ENCODE measurements at places on chromosomes 5 and 9.

- no peak for DNase-seq
Observed at GRCh38 chr9:115295734-115296133, 177.8 kb upstream of the TNC start.

DNA sequence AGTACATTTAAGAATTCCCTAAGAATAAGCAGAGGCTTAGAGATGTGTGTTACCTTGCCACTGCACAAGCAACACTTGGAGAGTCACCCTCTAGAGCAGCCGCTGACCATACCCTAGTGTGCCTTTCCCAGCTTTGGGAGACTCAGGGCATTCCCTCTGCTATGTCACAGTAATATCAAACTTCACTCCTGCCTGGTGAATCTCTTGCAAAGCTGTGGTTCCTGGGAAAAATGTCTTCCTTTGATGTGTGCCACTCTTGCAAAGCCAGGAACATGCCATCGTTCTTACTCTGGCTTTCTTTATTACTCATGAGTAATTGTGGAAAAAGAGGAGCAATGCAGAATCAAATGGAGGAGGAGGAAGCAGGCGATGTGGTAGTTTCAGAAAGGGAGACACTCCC, 173.2 kb downstream of the CCDC192 start:
- no peak for DNase-seq

GRCh38 chr9:113139225-113139829, 11.5 kb upstream of the SLC31A2 start:
- DNase-seq = no peak

- no peak for DNase-seq
Observed at GRCh38 chr9:123414936-123415930, 59.2 kb downstream of the CRB2 start.

GRCh38 chr9:105341434-105342146, 97.1 kb downstream of the SLC44A1 start:
- no peak for DNase-seq

- DNase-seq = no peak
Observed at GRCh38 chr9:6239694-6240093, 24.1 kb downstream of the IL33 start.

- no peak for DNase-seq
Observed at GRCh38 chr9:136254381-136255165, 9.0 kb upstream of the QSOX2 start.

- DNase-seq = no peak
Observed at GRCh38 chr9:84598921-84599636, 70.5 kb upstream of the NTRK2 start.

DNA sequence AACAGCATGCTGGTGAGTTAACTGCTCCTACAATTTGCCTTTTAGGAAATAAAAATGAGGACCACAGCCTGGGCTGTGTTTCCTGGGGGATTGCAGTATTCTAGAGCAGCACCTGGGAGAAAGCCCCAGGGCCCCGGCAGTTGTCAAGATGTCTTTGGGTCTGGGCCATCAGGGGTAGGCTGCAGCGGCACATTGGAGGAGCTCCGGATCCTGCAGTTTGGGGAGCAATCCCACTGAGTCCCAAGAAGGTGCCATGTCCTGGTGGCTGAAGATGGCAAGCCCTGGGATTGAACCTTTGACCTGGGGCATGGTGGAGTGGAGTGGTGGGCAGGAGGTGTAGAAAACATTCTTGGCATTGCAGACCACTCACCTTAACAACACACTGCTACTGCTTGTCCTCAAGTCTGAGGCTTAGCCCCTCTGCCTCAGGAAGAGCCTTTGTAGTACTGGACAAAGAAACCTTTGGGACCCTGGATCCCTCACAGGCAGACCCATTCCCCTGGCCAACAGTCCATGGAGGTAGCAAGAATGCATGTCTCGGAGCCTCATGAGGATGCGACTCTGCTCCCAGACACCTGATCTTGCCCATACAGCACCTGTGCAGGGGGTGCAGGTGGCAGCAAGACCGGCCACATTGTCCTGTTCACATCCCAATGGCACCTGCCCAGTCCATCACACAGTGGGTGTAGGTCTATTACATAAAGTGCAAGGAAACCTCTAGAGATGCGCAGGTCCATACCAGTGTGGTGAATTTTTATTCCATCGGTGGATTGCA, 159.1 kb upstream of the IRX2 start:
- no peak for DNase-seq

GRCh38 chr5:80191991-80192398, 63.9 kb downstream of the SERINC5 start:
- DNase-seq = no peak

DNA sequence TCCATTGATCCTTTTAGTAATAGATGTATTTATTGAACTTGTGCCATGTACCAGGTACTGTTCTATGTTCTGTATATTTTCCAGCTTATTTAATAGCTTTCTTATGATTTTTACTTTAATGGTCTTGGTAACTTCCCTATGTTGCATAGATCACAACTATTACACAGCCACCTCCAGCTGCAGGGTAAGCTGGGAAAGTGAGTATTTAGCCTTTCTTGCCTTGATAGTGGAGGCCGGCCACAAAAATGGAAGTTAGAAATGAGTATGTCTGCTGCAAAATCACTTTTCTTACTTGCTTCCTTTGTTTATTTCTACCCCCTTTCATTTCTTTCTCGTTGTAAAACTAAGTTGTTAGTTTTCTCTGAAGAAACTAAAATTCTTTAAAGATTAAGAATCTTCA, 43.1 kb upstream of the ANKDD1B start:
- DNase-seq = no peak

DNA sequence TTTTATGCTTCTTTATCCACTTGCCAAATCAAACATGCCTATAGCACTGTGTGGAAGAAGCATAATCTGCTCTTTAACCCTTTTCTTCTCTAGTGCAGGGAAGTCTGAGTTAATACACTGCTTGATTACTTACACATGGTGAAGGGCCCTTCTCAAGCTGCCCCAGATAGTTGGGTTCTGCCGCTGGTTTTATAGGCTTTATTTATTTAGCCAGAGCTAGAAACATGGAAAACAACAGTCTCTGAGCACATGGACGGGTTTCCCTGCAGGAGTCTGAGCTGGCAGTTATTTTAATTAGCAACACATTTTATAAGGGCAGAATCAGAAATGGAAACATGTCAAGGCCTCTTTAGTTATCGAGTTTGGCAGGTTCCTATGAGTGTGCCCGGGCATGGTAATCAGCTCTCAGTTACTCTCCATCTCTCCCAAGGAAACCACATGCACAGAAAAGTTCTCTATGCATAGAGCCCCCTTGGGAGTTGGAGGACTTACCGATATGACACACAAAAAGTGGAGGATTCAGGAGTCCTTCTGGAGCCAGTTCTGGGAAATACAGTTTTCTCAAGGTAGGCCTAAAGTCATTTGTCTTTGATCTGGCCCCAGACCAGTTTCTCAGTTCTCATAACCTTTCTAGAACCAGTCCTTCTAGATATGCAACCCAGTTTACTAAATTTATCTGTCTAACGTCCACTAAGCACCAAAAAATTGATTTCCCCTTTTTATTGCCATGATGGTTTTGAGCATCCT, 564.8 kb downstream of the ACTL7B start:
- no peak for DNase-seq

DNA sequence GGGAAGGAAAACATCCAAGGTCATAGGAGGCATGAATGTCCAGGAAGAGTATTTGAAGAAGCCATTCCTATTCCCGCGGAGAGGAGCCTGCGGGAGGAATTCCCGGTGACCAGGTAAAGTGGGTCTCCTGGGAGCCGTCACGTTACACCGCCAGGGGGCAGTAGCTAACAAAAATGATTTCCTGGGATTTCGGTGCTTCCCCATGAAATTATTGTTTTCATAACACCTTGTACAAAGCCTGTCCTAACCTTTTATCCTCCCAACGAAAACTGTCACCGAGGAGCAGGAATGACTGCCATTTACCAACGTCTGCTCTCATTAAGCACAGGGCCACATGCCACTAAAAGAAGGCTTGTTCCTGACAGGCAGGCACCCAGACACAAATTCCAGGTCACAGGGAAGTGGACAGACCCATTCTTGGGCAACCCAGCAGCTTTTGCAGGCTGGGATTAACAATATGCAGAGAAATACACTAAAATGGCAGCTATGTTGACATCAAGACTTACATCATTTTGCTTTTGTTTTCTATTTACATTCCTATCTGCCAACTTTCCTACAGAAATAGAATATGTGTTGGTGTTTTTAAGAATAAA, 41.2 kb upstream of the CTSL start:
- no peak for DNase-seq

DNA sequence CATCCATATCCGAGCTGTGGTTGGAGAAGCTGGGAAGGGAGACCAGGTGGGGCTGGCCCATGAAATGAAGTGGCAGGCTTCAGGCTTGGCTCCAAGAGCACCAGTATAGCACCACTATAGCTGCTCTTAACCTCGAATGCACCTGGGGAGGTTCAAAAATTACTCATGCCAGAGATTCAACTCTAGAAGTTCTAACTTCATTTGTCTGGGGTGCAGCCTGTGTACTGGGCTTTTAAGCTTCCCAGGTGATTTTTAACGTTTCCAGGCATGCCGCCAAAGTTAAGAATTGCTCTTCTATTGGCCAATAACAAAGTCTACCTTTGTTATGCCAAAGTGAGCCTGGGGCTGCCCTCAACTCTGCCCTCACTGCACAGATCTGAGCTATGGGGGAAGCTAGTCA, 458 bp downstream of the PRSS3 start:
- DNase-seq = no peak

DNA sequence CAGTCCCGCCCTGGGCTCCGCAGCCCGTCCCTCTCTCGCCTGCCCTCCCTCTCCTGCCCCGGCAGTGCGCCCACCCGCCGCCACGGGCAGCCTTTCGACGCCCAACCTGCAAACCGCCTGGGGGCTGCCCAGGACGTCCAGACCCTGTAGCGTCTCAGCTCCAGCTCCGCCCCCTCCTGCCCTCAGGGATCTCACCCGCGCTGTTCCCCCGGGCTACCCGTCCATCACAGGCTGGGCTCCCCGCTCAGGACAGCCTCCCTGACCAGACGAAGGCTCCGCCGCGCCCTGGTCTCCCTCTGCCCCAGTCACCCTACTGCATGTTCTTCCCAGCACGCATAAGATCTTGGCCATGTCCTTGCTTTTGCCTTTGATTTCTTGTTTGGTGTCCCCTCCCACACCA, 1.4 kb downstream of the RASGEF1C start:
- no peak for DNase-seq

GRCh38 chr5:139251695-139252288, 41.7 kb upstream of the MATR3 start:
- no peak for DNase-seq

DNA sequence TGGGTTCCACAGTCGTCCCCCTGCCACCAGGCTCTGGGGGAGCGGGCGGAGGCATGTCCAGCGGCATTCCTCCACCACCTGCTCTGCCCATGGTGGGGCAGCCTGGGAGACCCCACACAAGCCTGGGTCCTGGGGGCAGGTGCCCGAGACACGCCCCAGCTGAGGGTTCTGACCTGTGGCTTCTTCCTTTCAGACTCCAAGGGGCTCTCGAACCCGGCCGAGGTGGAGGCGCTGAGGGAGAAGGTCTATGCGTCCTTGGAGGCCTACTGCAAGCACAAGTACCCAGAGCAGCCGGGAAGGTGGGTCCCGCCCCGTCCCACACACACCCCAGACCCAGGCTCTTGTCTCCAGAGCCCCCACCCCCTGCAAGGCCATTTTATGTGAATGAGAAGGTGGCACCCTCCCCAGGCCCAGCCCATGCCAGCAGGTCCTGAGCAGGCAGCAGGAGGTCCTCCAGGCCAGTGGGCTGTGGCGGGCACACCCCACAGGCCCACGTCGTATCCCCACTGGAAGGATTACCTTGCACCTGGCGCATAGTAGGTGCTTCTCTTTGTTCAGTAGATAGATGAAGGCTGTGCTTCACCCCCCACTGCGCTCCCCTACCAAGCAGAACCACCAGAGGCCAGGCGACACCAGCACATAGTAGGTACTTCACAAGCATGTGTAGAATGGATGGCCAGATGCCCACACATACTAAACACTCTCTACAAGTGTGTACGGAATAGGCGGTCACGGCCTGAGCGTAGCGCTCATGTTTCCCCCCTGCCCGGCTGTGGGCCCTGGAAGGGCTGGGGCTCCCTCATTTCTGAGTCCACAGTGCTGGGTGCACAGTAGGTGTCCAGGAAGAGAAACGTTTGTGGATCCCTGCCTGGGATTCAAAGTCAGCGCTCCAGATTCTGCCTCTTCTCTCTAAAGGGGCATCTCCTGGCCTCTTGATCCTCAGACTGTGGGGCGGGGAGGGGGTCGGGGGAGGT, 107.9 kb downstream of the RXRA start:
- DNase-seq = no peak

DNA sequence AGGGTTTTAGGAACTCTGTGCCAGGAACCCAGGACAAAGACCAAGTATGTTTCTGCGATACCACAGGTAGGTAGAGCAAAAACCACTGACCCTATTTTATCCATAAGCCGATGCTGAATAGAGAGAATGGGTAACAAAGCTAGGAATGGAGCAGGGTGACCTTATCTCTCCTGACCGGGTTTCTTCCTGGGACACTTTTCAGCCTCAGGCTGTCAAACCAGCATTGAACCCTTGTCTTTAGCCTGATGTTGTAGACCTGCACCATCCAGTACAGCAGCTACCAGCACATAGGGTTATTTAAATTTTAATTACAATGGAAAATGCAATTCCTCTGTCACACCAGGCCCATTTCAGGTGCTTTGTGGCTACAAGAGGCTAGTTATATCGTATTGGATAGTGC, 43.1 kb upstream of the DMRT3 start:
- DNase-seq = no peak

- no peak for DNase-seq
Observed at GRCh38 chr5:162434281-162434680, 366.7 kb downstream of the GABRG2 start.

- no peak for DNase-seq
Observed at GRCh38 chr9:88320748-88321415, 67.4 kb upstream of the SPIN1 start.
